ENCODE measurements at places on chromosomes 16 and 17. TPM values are rescaled to one million over a fixed set of nuclear protein-coding genes. Genes with fewer than 3 reads are reported as not detected.

Gene KCNG4
- total RNA-seq = not detected

Gene TMC7
- total RNA-seq = 0.50 TPM

Gene ARHGAP44
- total RNA-seq = 10.9 TPM

Gene CALB2
- not detected for total RNA-seq

Gene SLFN11
- total RNA-seq = 39.0 TPM

Gene KRT13
- not detected for total RNA-seq

Gene CDH8
- total RNA-seq = not detected

Gene ACLY
- total RNA-seq = 83.0 TPM

Gene SPATA32
- not detected for total RNA-seq

Gene NDUFB10
- total RNA-seq = 174 TPM

Gene NDRG4
- total RNA-seq = 6.9 TPM

Gene CX3CL1
- total RNA-seq = 3.3 TPM

Gene CLEC18B
- not detected for total RNA-seq

Gene KRT34
- total RNA-seq = not detected

Gene KRT36
- total RNA-seq = not detected

Gene ADCY9
- total RNA-seq = 117 TPM

Gene SPG7
- total RNA-seq = 218 TPM

Gene CLDN7
- total RNA-seq = 135 TPM

Gene RASD1
- 147 TPM for total RNA-seq

Gene SLC52A1
- not detected for total RNA-seq

Gene MGAT5B
- 0.73 TPM for total RNA-seq

Gene GOSR1
- total RNA-seq = 63.2 TPM

Gene PNMT
- total RNA-seq = not detected

Gene KRT40
- not detected for total RNA-seq

Gene TP53TG3E
- total RNA-seq = not detected

Gene CDH16
- 134 TPM for total RNA-seq

Gene SLC46A1
- 15.6 TPM for total RNA-seq

Gene PRR35
- not detected for total RNA-seq

All from thyroid gland (tissue), 4 donors.